CD8-positive, alpha-beta T cell (primary cell): ENCODE measurements at places on chromosomes 5 and 9.

GRCh38 chr5:117165068-117165467 is 590.4 kb upstream of the SEMA6A start:
- no peak for DNase-seq

GRCh38 chr5:180815293-180815917 is 12.8 kb upstream of the MGAT1 start:
- DNase-seq = no peak

DNA sequence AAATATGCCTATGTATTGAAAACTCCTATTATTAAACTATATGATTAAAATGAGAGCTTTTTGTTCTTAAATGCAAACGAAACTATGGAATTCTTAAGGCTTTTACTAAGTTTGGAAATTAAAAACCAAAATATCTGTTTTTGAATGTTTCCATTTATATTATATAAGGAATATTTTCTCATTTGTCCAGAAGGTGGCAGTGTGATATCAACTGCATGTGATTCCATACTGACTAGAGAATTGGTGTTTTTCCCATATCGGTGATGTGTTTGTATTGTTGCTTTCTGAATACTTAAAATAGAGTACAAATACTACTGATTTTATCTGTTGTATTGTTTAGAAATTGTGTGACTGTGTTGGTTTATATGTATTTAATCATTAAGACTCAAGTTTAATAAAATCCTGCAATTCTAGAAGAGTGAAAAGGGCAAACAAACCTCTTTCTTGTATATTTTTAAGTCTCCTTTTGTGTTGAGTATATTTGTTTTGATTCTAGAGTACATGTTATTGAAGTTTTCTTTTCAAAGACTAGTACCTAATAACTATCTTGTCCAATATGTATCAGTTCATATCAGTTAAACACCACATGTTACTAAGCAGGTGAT is 320.8 kb downstream of the CCDC171 start:
- peak; percentile 43 for DNase-seq

GRCh38 chr9:122718038-122718437 is 5.8 kb upstream of the OR1L4 start:
- DNase-seq = no peak

DNA sequence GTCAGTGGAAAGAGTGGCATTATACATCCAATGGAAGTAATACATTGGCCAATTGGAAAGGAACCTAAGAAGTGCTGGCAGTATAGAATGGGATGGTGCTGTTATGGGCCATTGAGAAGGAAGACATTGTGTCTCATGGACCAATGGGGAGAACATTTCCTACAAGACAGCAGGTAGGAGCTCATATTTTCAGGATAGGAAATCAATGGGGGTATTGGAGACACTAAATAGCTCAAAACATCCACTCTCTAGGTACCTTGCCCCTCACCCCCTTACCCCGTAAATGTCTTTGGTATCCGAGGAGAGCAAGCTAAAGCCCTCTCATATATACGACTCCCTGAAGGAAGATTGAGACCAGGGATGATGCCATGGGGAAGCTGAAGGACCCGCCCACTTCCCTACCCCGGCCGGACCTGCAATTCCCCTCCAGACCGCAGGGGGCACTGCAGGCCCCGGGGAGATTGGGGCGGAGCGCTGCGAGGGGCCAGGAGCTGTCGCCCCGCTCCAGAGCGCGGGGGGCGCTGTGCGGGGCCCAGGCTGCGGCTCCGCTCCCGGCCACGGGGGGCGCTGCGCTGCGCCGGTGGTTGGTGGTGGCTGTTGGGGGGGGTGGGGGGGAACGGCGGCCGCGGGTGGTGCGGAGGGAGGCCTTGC is at the start of gene KDM3B:
KDM3B (plus strand) TSS at position 615 of the 651 bp plus-strand sequence. CDS start 111 bp downstream, outside the sequence.
- DNase-seq = peak; percentile 92

DNA sequence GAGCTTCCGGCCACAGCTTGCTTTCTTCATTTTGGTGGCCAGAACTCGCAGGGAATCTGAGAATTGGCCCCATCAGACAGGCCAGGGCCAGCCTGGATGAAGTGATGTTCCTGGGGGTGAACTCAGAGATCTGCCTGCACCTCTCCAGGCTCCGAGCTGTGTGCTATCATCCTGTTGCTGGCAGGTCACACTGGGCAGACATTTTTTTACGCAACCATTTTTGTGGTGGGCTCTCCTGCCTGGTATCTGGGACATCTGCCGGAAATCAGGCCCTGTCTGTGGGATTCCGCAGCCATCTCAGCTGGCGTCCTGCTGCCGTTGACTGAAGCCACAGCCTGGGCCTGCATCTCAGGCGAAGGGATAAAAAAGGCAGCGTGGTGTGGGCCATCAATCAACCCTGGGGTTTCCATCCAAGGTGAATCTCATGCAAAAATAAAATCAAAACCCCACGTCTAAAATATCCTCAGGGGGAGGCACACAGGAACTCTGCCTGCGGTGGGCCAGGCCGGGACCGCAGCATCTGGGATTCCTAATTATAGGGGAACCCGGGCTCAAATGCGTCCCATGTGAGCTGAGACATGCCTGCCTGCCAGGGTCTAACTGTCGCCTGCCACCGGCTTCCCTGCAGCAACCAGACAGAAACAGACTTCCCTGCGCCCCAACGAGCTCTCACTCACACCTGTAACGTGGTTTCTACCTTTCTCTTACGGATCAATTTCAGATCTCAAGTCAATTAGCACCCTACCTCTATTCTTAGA is 174.3 kb downstream of the SYK start:
- DNase-seq = no peak

DNA sequence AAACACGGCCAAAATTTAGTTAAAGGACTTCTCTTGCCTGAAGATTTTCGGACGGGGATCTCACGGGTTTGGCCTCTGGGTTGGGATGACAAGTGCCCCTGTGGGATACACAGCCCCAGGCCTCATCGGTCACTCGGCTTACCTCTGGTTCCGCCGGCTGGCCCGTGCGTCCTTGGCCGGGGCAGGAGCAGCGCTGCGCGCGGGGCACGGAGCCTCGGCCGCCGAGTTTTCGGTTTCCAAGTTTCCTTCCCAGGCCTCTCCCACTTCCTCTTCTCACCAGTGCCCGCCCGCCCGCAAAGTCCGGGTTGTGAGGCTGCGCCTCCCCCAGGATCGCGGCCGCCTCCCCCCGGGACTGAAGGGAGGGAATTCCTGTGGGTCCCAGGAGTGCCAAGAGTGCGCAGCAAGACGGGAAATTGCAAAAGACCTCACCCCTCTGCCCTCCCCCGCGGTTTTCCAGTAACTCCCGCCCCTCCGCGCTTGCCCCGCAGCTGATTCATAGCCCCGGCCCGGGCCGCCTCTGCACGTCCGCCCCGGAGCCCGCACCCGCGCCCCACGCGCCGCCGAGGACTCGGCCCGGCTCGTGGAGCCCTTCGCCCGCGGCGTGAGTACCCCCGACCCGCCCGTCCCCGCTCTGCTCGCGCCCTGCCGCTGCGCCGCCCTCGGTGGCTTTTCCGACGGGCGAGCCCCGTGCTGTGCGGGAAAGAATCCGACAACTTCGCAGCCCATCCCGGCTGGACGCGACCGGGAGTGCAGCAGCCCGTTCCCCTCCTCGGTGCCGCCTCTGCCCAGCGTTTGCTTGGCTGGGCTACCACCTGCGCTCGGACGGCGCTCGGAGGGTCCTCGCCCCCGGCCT is at the start of gene OSMR:
OSMR (plus strand) TSS at position 487 of the 853 bp plus-strand sequence. CDS start 23,033 bp downstream, outside the sequence.
- DNase-seq = no peak

DNA sequence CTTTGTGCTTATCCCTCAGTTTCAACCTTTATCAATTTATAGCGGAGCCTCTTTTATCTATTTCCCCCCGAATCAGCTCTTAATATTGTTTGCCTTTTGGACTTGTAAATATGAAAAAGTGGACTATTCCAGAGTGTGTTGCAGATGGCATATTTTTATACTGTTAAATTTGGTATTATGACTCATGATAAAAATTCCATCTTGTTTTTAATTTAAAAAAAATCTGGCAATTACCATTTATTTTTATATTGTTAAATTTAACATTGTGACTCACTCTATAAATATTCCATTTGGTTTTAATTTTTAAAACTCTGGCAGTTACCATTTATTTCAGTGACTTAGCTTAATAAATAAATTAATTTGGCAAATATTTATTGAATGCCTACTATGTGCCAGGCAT is 37.5 kb downstream of the RBM27 start:
- no peak for DNase-seq

- no peak for DNase-seq
Observed at GRCh38 chr5:72415616-72416325, 91.4 kb downstream of the ZNF366 start.

DNA sequence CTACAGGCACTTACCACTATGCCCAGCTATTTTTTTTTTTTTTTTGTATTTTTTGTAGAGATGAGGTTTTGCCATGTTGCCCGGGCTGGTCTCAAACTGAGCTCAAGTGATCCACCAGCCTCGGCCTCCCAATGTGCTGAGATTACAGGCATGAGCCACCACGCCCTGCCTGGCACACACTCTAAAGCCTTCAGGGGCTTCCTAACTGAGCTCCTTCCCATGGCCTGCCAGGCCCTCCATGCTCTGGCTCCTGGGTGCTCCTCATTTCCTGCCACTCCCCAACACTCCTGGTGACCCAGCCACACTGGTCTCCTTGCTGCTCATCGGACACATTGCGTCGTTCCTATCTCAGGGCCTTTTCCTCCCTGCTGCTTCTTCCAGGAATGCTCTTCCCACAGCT is 61.5 kb downstream of the CARTPT start:
- DNase-seq = no peak
